Effector memory CD8-positive, alpha-beta T cell (primary cell): ENCODE measurements at places on chromosomes 13 and 19.

DNA sequence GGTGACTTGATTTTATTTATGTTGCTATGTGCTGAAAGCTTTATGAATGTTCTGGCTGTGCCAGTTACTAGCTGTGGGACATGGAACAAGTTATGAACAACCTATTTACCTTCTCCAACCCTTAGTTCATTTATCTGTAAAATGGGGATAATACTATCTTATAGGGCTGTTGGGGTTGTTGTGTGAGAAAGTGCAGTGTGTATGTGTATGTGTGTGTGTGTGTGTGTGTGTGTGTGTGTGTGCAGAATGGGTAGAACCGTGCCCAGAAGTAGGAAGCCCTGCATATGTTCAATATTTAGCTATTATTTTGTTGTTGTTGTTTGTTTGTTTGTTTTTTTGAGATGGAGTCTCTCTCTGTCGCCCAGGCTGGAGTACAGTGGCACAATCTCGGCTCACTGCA is 20.4 kb downstream of the ZSWIM9 start:
- DNase-seq = no peak

- no peak for DNase-seq
Measured at GRCh38 chr13:90420683-90421082, 926.8 kb upstream of the MIR17HG start.

DNA sequence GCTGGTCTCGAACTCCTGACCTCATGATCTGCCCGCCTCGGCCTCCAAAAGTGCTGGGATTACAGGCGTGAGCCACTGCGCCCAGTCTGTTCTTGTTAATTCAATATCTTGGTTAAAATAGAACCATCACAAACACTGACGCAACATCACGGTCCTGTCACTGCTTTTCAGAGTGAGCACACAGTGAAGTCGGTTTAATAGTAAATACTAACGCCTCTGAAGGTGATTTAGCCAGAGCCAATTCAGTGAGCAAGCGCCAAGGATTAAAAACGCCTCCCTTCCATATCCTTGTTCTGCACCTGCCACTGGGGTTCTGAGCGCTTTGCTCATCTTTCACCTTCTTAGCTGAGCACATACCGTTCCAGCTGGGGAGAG is 30.3 kb downstream of the LAMP1 start:
- no peak for DNase-seq

GRCh38 chr19:51550848-51551672 is 19.6 kb upstream of the SIGLEC6 start:
- DNase-seq = no peak

- DNase-seq = no peak
Measured at GRCh38 chr19:56837004-56837403, 3.5 kb downstream of the PEG3 start.

- no peak for DNase-seq
Measured at GRCh38 chr19:46082728-46083050, 41.8 kb downstream of the IGFL3 start.

- peak; percentile 67 for DNase-seq
Measured at GRCh38 chr19:18514800-18515682, 6.8 kb downstream of the ELL start.

GRCh38 chr13:49466292-49466838 is 22.3 kb downstream of the SETDB2 start:
- no peak for DNase-seq

- peak; percentile 57 for DNase-seq
Measured at GRCh38 chr13:26254583-26255111, 718 bp downstream of the CDK8 start.

DNA sequence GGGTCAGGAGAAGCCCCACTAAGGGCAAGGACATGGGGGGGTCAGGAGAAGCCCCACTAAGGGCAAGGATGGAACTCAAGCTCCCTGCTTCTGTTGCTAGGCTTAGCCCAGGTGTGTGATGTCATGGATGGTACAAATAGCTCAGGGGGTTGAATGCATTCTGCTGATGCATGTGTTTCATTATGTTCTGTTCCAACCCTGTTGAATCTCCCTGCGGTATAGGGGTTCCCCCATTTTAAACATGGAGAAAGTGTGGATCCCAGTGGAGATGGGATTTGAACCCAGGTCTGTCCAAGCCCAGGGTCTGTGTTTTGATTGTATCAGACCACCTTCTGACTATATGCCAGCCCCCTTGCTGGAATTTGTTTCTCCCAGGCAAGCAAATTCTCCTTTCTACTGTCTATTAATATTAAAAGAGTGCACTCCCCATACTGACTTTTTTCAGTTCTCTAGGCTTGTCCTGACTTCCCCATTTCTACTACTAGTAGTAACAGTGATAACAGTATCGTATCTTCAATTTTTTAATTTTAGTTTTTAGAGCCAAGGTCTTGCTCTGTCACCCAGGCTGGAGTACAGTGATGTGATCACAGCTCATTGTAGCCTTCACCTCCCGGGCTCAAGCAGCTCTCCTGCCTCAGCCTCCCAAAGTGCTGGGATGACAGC is 6.7 kb downstream of the ZNF865 start:
- no peak for DNase-seq

- no peak for DNase-seq
Measured at GRCh38 chr13:114147803-114148520, 15.5 kb upstream of the RASA3 start.

- DNase-seq = no peak
Measured at GRCh38 chr13:114303700-114304327, 10.5 kb upstream of the CHAMP1 start.

- no peak for DNase-seq
Measured at GRCh38 chr13:39557285-39557955, 45.6 kb downstream of the LHFPL6 start.

DNA sequence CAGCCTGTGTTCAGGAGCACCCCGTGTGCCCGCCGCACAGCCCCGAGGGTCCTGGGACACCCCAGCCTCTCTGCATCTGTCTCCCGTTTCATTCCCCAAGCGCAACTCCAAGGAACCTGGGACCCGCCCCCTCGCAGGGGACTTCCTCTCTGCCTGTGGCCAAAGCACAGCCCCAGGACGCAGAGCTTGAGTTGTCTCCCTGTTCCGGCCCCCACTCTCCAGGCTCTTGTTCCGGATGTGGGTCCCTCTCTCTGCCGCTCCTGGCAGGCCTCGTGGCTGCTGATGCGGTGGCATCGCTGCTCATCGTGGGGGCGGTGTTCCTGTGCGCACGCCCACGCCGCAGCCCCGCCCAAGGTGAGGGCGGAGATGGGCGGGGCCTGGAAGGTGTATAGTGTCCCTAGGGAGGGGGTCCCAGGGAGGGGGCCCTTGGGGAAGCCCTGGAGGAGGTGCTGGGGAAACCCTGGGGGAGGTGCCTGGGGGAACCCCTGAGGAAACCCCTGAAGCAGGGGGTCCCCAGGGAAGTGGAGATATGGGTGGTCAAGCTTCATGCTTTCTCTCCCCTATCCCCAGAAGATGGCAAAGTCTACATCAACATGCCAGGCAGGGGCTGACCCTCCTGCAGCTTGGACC is 1.3 kb downstream of the HCST start:
- peak; percentile 85 for DNase-seq

GRCh38 chr13:79432992-79433391 is 26.9 kb upstream of the RBM26 start:
- no peak for DNase-seq

GRCh38 chr19:35049456-35049855 is 7.9 kb downstream of the HPN start:
- DNase-seq = no peak

DNA sequence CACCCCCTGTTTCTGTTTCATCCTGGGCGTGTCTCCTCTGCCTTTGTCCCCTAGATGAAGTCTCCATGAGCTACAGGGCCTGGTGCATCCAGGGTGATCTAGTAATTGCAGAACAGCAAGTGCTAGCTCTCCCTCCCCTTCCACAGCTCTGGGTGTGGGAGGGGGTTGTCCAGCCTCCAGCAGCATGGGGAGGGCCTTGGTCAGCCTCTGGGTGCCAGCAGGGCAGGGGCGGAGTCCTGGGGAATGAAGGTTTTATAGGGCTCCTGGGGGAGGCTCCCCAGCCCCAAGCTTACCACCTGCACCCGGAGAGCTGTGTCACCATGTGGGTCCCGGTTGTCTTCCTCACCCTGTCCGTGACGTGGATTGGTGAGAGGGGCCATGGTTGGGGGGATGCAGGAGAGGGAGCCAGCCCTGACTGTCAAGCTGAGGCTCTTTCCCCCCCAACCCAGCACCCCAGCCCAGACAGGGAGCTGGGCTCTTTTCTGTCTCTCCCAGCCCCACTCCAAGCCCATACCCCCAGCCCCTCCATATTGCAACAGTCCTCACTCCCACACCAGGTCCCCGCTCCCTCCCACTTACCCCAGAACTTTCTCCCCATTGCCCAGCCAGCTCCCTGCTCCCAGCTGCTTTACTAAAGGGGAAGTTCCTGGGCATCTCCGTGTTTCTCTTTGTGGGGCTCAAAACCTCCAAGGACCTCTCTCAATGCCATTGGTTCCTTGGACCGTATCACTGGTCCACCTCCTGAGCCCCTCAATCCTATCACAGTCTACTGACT is at the start of gene KLK3:
TSS of gene KLK3 (plus strand) at position 280 of the 775 bp plus-strand sequence. CDS start at position 321, 41 bp downstream.
- no peak for DNase-seq

DNA sequence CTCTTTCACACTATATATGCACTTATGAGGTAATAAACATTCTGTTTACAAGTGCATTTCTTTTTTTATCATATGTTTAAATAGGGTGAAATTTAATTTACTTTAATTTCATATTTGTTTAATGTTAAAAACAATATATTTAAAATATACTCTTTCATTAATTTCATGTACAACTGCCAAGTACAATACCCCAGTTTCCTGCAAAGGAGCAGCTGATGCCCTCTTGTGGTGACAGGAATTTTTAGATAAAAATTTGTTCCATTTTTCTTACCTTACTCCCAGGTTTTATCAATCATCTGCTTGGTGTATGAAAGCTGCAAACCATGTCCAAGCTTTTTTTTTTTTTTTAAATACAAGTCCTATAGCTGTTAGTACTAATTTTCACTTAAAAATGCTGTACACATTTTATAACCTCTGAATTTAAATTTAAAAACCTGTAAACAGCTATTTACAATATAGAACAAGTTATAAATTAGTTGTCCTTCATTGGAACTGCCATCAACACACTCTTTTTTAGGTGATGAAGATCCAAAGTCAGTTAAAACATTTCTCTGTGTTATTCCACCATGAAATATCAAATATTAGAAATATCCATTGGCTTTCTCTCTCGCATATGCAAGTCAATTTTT is 4.9 kb downstream of the PCDH20 start:
- no peak for DNase-seq

DNA sequence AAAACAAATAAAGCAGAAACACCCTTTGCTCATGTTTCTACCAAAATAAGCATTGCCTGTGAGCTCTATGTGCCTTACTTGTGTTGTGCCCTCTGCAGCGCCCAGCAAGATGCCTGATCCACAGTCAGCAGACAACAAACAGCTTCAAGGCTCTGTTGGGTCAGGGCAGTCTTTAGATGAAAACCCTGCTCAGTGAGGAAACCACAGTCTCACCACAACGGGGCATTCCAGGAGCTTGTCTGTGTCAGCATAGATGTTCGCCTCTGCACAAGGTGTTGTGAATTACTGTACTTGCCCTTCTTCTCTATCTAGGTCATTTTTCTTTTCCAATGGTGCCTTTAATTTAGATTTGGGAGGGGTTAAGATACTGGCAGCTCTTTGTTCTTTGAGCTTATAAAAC is 251.9 kb downstream of the COL4A1 start:
- no peak for DNase-seq

- DNase-seq = no peak
Measured at GRCh38 chr13:32473650-32474049, 45.7 kb upstream of the N4BP2L1 start.

DNA sequence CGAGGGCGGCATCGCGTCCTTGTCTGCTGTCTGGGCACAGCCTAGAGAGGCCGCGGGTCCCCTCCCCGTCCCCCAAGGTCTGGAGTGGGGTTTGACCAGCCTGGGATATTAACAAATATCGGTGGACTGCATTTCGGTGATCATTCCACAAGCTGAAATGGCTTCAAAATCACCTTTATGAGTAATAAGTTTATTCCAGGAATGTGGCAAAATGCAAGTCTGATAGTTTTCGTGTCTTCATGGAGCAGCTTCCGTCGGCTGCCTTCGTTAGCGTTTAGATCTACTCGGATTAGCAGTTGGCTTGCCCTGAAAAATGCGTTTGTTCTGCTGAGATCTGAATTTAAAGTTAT is 1.1 kb upstream of the GJA3 start:
- no peak for DNase-seq

GRCh38 chr13:97318532-97318931 is 96.4 kb downstream of the MBNL2 start:
- no peak for DNase-seq

GRCh38 chr13:76836311-76836710 is 49.9 kb downstream of the KCTD12 start:
- no peak for DNase-seq

DNA sequence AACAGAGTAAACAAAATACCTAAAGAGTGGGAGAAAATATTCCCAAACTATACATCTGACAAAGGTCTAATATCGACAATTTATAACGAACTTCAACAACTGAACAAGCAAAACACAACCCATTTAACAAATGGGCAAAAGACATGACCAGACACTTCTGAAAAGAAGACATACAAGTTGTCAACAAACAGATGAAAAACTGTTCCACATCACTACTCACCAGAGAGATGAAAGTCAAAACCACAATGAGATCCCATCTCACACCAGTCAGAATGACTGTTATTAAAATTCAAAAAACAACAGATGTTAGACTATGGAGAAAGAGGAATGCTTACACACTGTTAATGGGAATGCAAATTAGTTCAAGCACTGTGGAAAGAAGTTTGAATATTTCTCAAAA is 233.8 kb upstream of the EDNRB start:
- no peak for DNase-seq

DNA sequence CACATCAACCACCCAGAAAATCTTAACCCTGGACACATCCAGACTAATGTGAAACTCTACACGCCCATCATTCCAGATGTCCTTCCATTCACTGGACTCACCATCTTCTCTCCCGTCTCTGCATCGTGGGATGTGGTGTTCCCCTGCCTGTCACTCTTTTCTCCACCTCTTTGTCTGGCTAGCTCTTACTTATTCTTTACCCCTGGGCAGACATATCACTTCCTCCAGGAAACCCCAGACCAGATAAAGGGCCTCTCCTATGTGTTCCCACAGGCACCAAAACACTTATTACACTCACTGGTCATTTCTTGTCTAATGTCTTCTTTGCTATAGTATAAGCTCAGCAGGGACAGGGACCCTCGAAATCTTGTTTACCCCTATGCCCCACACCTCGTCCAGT is 109.3 kb upstream of the IPO5 start:
- no peak for DNase-seq
